ENCODE measurements at places on chromosomes 4 and X.

- DNase-seq = no peak
These were observed 1.7 kb downstream of the FBXL5 start for GRCh38 chr4:15653420-15653819.

DNA sequence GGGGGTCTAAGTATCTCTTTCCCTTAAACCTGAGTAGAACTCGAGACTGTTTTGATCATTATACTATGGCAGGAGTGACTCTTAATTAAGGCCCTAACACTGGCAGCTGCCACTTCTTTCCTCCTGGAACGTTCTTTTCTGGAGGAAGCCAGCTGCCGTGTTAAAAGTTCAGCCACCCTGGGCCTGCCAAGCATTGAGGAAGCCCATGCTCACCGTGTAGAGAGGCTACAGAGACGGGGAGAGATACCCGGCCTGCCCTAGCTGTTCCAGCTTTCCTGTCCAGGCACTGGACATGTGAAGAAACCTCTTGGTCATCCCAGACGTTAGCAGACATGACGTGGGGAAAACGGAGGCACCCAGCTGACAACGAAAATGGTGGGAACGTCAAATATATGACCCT lies 274.1 kb downstream of the ARHGAP10 start:
- DNase-seq = no peak

GRCh38 chrX:15616531-15616930 lies 15.8 kb upstream of the ACE2 start:
- DNase-seq = no peak

GRCh38 chrX:145821898-145822571 lies 4.4 kb downstream of the SLITRK2 start:
- DNase-seq = no peak

GRCh38 chr4:109462297-109462696 lies 28.7 kb downstream of the SEC24B start:
- no peak for DNase-seq

GRCh38 chrX:32842053-32842452 lies 369.3 kb downstream of the DMD start:
- no peak for DNase-seq

DNA sequence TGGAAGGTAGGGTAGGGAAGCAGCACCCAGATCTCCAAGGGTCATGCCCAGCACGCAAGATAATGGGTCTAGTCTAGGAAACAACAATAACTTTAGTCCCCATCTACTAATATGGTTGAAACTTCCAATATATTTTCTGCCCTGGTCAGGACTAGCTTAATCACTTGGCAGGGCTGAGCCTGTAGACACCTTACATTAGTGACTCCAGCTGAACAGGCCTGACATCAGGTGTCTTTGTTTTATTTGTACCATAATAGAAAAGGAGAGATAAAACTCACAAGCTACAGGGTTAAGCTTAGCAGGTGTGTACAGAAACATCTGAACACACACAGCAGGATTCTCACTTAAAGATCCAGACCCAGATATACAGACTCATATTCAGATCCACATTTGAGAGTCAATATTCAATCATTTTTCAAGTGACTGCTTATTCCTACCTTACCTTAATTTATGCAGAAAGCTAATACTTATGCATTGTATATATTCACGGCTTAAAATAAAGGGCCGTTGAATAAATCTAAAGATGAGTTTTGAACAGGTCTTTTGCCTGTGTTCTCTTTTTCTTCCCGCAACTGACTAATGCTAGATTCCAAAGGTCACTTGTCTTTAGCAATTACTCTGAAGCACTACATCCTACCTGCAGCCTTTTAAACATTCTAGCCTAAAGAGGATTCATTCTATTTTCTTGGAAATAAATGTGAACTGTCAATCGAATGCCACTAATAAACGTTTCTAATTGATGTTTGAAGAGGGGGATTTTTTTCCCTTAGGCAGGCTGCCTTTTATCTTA lies 745.3 kb downstream of the RPA4 start:
- no peak for DNase-seq

DNA sequence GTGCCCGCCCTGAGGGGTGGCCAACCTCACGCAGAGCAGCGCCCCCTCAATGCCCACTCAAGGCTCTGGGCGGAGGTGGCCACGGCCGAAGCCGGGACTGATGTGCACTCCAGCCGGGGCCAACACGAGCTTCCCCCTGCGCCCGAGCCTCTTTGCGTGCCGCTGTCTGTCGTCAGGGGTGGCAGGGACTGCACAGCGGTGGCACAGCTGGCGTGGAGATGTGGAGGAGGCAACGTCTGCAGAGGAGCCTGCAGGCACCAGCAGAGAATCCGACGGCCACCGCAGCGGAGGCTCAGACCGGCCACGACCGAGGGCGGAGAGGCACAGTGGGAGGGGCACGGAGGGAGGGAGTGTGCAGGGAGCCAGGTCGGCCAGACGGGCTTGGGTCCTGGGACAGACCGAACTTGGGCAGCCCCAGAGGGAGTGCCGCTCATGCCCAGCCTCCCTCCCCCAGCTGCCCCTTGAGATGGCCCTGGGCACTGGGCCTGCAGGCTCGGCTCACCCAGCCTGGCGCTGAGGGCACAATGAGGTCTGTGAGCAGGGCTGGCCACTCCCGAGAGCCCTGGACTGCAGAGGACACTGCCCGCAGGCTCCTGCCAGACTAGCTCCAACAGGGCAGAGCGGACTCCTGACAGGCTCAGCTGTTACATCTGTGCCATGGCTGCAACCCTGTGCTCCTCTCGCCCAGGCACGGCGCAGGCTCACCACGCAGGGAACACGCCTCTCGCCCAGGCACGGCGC lies 46.5 kb upstream of the CPLX1 start:
- DNase-seq = no peak

- DNase-seq = no peak
These were observed 26.4 kb upstream of the ELOVL6 start for GRCh38 chr4:110224812-110225211.

DNA sequence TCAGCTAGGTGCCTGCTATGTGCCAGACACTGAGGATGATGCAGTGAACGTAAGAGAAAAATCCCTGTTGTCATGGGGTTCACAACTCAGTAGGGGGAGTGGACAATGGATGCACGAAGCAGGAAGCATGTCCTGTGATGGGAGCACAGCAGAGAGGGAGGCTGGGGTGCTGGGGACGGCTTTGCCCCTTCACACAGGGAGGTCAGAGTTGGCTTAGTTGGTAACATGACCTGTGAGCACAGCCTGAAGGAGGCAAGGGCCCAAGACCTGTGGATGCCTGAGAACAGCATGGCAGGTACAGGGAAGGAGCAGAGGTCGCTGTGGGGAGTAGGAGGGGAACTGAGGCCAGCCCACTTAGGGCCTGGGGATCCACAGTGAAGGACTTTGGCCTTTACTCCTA lies 109.4 kb downstream of the STK32B start:
- no peak for DNase-seq

DNA sequence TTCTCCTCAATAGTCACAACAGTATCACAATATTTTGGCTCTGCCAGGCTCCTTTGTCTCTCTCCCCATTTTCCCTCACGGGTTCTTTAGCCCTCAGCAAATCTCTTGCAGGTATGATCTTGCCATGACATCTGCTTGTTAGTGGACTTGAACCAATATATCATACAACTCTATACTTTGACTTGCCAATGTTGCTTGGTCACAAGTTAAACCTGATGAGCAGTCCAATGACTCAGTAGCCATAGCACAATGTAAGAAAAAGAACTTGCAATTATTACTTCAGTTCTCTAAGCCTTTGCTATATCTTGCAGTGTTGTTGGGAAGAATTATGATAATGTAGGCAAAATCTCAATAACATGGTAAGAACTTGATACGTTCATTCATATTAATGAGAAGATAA lies 174.6 kb upstream of the NRK start:
- no peak for DNase-seq

DNA sequence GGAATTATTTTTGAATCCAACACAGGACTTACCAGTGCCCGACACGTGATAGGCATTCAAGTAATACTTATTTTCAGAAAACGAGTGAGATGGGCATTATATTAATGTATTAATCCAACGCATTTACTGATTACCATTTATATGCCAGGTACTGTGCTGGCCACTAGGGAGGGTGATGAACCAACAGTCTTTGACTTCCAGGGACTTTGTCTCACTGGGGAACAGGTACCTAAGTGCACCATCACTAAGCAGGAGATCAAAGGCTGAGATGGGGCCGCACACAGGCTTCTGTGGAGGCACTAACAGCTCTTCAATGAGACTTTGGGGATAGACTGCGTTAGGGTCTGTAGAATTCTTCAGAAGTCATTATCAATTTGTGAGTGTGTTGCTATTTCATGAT lies 5.7 kb upstream of the TADA2B start:
- DNase-seq = no peak

DNA sequence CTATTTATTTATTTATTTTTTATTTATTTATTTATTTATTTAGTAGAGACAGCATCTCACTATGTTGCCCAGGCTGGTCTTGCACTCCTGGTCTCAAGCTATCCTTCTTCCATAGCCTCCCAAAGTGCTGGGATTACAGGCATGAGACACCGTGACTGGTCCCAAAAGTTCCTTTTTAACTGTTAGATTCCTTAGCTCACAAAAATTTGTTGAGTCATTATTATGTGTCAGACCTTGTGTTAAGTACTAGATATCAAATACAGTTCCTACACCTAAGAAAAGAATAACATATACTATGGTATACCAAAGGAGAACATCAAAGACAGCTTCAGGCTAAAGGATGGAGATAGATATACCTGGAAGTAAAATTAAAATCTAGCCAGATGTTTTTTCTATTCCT lies 11.6 kb downstream of the FGA start:
- no peak for DNase-seq

DNA sequence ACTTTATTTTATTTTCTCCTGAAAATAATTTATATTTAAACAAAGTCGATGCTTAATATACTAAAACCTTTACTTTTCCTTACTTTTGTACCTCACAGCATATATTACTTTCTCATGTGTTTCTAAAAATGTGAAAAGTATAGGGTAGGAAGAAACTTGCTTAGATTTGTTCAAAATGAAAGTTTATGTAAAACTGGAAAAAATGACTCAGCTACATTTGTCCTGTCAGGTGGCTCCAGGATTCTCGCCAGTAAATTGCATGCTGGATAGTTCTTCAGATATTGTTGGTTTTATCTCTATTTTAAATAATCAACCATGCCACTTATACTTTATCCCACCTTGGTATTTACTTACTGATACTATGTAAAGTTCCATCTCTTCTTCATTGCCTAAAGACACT lies 159.2 kb upstream of the NDST4 start:
- no peak for DNase-seq

GRCh38 chrX:3244955-3245354 lies 101.5 kb downstream of the MXRA5 start:
- DNase-seq = no peak

DNA sequence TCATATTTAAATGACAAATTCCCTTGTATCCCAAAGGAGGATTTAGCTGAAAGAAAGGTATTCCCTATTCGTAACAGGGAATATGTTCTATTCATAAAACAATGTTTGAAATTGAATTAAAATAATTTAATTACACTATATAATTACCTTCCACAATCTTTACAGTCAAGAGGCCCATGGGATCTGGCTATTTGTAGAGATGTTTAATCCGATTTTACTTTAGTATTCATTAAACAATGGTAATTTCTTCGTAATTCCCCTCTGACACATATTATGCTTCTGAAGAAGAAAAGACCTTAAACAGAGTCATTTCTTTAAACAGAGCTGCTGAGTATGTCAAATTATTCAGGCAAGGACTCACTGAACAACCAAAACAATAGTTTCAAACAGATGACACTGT lies 98.8 kb downstream of the MAGEC1 start:
- DNase-seq = no peak

DNA sequence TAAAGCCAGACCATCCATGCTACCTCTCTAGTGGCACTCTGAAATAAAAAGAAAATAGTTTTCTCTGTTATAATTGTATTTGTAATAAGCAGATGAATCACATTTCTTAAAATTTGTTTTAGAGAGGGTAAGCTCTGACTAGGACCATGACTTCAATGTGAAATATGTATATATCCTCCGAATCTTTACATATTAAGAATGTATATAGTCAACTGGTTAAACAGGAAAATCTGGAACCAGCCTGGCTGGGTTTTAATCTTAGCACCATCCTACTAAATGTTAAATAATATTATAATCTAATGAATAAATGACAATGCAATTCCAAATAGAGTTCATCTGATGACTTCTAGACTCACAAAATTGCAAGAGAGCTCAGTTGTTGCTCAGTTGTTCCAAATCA lies 1.5 kb downstream of the FGB start:
- no peak for DNase-seq

- no peak for DNase-seq
These were observed 33.8 kb downstream of the FGFRL1 start for GRCh38 chr4:1045193-1045594.

DNA sequence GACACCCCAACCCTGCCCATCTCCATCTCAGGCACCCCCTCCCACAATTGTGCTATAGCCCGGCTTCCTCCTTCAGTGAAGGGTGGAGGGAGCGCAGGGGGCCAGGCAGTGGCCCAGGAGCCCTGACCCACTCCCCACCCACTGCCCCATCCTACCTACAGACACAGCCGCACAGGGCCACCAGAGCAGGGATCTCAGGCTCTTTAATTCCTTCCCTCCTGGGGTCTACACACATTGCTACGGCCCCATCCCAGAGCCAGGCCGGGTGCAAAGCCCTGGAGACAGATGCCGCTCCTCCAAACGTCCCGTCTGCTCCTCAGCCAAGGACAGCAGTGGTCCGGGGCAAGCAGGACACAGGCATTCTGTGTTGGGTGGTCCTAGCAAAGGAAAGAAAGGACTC lies 12.8 kb upstream of the DUSP9 start:
- no peak for DNase-seq

DNA sequence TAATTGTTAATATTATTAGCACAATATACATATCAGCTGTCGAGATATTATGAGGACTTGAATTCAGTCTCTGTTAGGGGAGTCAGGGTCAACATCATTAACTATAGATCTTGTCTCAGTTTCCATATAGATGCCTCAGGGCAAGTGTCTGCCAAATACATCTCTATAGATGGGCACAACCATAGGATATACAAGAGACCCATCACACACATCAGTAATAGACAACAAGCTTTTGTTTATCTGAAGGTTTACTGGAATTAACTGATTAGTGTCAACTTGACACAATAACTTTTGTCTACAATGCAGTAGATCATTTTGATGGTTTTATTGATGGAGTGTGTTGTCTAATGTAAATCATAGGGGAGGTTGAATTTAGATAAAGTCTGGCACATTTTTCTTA lies 37.1 kb upstream of the PHOX2B start:
- no peak for DNase-seq

- peak; percentile 2 for DNase-seq
These were observed 104.4 kb upstream of the ARHGAP24 start for GRCh38 chr4:85370400-85371032.

DNA sequence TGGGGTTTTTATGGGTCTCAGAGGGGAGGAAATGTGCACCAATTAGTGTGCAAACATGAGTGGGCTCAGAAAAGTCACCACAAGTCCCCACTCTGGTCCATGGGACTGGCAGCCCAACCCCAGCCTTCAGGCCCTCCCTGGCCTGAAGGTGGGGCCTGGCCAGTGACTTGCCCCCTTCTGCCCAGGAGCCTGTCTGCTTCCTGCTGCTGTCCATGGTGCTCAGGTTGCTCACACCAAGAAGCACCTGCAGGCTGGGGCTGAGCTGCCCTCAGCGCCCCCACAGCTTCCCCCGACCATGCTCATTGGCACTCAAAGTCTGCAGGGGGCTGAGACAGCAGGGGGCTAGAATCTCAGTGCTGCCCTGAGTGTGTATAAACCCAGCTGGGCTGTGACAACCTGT lies 30.6 kb upstream of the GC start:
- no peak for DNase-seq

- peak; percentile 0 for DNase-seq
These were observed 44.6 kb upstream of the LINC00632 start for GRCh38 chrX:140664939-140665338.

All from NCI-H526 treated with DMSO at 0.1 percent for 48 hours (cell line).